Kidney epithelial cell (primary cell): ENCODE measurements at places on chromosomes 3 and 15. TPM values are rescaled to one million over a fixed set of nuclear protein-coding genes. Genes with fewer than 3 reads are reported as not detected.

GRCh38 chr3:25438791-25439555 is 10.9 kb downstream of the RARB start:
- DNase-seq: no peak

GRCh38 chr3:187072102-187072501 is 67.2 kb downstream of the RPL39L start:
- no peak for DNase-seq

DNA sequence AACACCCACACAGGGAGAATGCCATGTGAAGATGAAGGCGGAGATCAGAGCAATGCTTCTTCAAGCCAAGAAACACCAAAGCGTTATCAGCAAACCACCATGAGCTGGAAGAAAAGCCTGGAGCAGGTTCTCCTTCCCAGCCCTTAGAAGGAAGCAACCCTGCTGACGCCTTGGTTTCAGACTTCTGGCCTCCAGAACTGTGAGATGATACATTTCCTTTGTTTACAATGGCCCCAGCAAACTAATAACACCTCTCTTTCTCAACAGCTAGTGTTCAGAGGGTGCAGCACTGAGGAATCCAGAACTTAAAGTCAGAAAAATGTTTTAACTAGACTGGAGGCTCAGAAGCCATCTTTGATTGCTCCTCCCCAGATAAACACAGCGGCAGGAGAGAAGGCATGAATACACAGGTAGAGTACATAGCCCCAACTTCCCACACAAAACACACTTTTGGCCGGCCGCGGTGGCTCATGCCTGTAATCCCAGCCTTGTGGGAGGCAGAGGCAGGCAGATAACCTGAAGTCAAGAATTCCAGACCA is 132.4 kb upstream of the LPP start:
- DNase-seq: no peak

DNA sequence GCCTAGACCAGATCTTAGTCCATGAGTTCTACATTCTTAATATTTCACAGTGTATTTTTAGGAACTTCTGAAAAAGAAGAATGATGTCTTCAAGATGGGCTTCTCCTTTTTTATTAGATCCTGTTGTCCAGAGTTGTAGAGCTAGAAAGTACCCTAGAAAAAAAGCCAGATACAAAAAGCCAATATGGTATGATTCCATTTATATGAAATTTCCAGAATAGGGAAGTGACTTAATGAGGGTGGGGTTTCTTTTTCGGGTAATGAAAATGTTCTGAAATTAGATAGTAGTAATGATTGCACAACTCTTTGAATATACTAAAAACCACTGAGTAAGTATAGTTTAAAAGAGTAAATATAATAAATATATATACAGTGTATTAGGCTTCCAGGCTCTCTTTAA is 116.9 kb downstream of the NFKBIZ start:
- no peak for DNase-seq

DNA sequence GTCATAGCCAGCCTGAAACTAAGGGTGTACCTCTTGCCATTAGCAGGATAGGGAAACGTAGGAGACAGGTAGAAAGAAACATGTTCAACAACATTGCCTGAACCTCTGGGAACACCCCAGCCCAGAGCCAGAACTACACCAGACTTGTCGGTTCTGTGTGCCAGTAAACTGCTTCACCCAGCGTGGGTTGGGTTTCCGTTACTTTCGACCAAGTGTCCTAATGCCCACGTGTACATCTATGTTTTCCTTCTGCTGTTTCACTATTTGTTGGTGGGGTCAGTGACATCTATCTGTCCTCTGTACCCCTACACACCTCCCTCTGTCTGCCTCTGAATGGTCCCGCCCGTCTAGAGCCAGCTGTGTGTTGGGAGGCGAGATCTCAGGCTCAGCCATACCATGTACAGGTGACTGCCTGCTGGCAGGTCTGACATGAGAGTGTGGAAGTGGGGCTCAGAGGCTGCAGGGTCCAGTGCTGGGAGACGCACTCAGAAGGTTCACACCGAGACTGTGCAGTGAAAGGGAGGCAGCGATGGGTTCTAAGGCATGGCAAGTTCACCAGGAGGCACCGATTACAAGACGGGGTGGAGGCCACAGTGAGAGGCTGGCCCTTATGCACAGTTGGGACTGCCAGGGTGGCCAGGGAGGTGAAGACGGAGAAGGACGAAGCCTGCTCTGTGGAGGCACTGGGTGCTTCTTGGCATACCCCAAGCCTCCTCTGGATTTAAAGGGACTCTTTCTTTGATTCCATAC is 36.4 kb downstream of the SSUH2 start:
- no peak for DNase-seq

DNA sequence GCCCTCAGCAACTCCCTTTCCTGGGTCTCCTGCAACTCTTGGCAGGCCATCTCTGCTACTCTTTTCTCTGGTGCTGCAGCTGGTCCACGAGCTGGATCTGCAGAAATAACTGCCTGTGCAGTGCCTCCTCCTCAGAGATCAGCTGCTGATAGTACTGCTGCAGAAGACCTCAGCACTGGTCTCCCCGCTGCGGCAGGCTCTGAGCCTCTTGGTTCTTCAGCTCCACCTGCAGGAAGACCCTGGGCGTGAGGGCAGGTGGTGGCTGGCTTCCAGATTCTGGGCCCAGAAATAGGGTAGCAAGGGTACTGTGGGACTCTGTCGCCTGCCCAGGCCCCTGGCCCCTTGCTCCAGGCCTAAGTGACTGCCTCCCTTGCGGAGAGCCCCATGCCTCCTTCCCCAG is 79.7 kb upstream of the C2CD4B start:
- DNase-seq: no peak

DNA sequence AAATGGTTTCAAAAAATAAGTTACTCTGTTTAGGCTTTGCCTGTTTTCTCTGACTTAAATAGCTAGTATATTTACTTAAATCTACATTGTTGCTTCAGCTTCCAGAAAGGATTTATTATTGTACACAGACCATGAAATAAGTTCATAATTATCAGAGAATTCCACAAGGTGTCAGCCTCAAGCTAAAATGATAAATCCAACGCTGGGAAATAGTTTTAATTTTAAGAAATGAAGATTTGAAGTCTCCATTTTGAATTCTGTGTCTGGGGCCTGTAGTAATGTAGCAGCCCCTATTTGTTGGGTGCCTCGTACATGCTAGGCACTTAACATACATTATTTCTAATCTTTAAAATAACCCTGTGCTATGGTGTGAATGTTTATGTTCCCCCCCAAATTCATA is 92.6 kb upstream of the KCNMB2 start:
- DNase-seq: no peak

- no peak for DNase-seq
Measured at GRCh38 chr15:101244889-101245668, 6.8 kb downstream of the CHSY1 start.

GRCh38 chr3:176577447-176577846 is 619.8 kb downstream of the TBL1XR1 start:
- no peak for DNase-seq

DNA sequence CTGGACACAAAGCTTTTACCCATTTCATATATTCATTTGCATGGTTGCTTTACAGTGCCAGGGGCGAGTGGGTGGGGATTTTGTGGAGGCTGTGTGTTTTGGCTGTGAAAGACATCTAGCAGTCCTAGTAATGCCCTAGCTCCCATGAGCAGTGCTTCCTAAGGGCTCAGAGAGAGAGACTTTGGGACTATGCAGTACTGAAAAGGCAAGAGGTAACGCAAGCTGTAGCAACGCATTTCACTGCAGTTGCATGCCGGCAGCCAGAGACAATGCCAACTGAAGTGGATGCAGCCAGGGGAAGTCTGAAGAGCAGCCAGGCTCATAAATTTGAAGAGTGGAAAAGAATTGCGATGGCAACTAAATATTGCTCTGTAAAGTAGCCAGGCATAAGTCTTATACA is 27.4 kb upstream of the ATP10A start:
- no peak for DNase-seq

- no peak for DNase-seq
Measured at GRCh38 chr3:59115364-59116232, 65.8 kb upstream of the CFAP20DC start.

GRCh38 chr3:63872135-63872924 is 8.7 kb downstream of the ATXN7 start:
- peak; percentile 43 for DNase-seq

DNA sequence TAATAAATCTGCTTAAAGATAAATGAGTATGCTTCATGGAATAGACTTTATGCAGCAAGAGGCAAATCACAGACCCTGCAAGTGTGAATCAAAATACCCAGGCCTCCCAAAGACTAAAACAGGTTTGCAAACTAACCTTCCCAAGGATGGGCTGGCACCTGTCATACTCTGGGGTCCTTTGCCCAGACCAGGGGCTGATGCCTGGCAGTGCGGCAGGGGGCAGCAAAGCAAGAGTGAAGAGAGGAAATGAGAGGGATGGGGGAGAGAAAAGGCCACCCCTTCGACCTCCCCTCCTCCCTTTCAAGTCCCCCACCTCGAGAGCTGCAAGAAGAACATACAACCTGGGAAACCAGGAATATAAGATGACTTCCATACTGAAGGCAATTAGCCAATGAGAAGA is 31.8 kb downstream of the XXYLT1 start:
- no peak for DNase-seq

- DNase-seq: no peak
Measured at GRCh38 chr15:32717426-32718226, at the start of gene GREM1. Gene GREM1 (plus strand): TSS chr15:32718004. CDS start chr15:32730691, 12,687 bp downstream.

DNA sequence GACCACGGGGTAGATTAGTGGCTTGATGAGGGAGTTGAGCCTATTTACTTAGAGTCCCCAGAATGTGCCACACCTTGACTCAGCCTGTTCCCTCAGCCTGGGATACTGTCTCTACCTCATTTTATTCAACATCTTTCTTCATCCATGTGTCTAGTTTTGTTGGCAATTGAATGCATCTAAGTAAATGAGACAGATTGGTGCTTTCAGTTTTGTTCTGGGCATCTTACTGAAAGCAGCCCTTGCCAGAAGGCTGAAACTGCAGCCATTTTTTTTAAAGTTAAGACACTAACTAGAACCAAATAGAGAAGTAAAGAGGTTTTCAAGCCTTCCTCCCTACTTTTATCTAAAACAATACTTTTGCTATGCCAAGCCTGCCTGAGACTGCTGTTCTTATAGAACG is 246.8 kb downstream of the SLCO3A1 start:
- DNase-seq: no peak

Gene TUBGCP5
- 12.1 and 16.2 TPM in 2 replicates for total RNA-seq

Gene TMCO5A
- not detected in 2 replicates for total RNA-seq

Gene FBXO40
- total RNA-seq: under 0.01 TPM in 1 of 2 replicates, not detected in the other
